ENCODE measurements at places on chromosomes 4 and X.
A peak's percentile ranks its signal among the peaks of the same experiment; 100 is the strongest.

DNA sequence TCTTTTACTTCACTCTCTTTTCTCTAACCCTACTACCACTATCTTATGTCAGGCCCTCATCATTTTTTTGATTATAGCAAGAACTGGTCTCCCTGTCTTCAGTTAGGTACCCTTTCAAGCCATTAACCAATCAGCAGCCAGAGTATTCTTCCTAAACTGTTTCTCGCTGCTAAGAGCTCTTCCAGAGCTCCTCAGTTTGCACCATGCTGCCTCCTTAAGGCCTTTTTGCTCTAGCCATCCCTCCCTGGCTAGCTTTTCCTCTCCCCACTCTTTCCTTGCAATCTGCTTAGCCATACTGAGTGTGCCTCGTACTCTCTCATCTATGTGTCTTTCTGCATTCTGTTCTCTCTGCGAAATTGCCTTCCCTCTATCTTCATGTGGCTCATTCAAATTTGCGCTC is 32.9 kb downstream of the KIF4A start:
- no peak for DNase-seq

DNA sequence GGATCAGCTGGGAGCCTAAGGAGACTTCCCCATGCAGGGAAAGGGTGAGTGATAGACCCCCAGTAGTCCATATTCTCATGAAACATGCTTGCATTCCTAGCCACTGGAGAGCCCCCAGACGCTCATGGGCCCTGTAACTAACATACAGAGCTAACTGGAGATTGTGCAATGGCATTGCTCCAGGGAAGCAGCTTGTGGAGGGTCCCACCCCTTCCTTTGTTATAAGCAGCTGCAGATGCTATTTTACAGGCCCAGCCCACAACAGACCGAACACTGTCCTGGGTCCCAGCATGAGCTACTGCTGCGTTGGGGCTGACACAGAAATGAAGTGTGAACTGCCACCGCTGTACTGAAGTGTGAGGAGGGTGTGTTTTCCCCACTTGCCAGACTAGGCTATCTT is 1465.7 kb upstream of the DIAPH2 start:
- DNase-seq, result no peak

- no peak for DNase-seq
These were observed 45.9 kb upstream of the WDR1 start for GRCh38 chr4:10162341-10163000.

DNA sequence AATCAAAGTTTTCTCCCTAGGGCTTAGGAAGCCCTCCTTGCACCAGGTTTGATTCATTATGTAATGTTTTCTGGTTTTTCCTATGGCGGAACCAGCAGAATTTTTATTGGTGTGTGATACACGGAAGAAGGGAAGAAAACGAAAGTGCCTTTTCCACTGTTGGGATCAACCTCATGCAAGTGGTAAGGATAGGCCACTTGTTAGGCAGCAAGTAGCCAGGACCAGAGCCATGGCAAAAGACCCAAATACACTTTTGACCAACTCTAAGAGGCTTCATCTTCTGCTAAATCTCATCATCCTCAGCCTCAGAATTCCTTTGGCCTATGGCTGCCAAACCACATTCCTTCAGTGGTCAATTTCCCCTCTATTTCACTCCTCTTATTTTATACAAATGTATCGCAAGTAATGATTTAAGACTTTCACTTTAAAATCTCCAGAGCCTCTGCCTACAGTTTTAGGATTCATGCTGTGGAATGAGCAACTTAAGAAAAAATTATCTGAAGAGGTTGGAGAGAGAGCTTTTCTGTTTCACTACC is 21.2 kb downstream of the PPAT start:
- DNase-seq, result no peak

- DNase-seq, result no peak
These were observed 68.3 kb upstream of the DDX3X start for GRCh38 chrX:41265615-41266014.

GRCh38 chr4:7787067-7787466 is 152.6 kb downstream of the AFAP1 start:
- DNase-seq, result no peak

DNA sequence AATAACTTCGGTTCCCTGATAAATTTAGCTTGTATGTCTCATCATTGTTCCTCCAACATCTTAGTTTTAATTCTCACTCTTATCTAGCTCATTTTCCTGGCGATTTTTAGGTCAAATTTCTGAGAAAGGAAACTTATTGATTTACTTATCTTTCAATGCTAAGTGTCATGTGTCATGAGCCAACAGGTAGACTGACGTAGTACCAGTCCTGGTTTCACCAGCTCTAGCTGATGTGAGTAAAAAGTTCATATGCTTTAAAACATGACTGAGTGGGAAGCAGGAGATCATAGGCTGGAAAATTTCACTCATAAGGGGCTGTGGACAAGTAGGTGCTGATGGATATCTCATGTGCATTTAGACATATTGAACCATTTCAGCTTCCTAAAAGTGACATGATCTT is 441.7 kb upstream of the NR3C2 start:
- DNase-seq, result no peak

GRCh38 chr4:61011051-61011450 is 189.1 kb upstream of the ADGRL3 start:
- no peak for DNase-seq

- DNase-seq, result no peak
These were observed 313.8 kb downstream of the CAMK2D start for GRCh38 chr4:113447769-113448168.

DNA sequence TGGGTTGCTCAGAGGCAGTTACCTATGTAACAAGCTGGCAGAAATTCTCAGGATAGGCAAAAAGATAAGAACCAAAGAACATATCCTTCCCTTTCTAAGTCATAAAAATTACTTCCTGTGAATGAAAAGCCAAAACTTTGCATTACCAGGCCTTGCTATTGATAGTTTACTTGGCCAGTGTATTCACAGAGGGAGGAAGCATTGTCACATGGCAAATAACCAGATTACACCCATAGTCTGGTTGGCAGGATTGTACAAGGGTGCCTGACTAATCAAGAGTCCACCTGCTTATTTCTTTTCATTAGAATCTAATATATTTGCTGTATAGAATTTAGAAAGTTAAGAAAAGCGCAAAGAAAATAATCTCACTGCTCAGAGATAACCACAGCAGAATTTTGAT is 14.1 kb downstream of the XIAP start:
- DNase-seq, result no peak

- DNase-seq, result peak; percentile 14
These were observed 49.4 kb downstream of the RTL9 start for GRCh38 chrX:110407910-110408545.

DNA sequence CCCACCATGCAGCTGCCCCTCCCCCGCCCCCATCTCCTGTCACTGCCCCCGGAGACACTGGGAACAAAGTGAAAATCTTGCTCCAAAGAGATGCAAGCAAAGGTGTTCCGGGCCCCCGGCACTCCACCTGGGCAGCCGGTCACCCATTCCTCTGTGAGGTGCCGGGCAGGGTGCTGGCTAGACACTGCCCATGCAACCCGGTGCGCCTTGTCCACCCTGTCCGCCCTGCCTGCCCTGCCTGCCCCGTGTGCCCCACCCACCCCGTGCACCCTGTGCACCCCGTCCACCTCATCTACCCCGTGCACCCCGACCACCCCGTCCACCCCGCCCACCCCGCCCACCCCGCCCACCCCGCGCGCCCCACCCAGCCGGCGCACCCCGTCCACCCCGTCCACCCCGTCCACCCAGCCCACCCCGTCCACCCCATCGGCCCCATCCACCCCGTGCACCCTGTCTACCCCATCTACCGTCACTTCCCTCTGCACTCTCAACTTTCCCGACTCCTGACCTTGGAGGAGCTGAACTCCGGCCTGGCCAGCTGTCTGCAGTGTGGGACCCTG is 31.9 kb upstream of the FGFR3 start:
- DNase-seq, result no peak

DNA sequence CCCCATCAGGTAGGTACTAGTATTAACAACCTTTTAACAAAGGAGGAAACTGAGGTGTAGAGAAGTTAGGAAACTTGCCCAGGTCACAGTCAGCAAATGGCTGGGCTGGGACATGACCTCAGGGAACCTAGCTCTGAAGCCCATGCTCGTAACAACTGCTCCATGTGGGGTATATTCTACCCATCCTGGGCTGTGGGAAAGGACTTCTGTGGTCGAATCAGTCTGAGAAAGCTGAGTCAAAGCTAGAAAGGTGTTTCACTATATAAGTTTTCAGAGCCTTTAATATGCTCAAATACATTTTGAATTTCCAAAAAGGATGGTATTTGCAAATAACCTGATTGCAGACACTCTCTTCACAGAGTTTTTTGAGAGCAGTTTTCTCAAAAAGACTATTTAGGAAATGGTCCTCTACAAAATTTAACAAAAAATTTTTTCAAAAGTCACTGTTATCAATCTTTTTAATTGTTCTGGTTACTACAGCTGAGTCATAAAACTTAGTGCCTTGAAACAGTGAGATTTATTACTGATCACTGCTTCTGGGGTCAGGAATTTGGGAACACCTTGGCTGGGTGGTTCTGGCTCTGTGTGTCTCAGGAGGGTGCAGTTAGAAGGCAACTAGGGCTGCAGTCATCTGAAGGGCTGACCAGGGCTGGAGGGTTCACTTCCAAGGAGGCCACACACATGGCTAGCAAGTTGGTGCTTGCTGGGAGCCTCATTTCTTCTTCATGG is 53.6 kb downstream of the NSG1 start:
- no peak for DNase-seq

GRCh38 chr4:130080872-130081451 is 985.0 kb downstream of the C4orf33 start:
- DNase-seq, result no peak

GRCh38 chr4:108037884-108038283 is 48.2 kb downstream of the HADH start:
- DNase-seq, result no peak

DNA sequence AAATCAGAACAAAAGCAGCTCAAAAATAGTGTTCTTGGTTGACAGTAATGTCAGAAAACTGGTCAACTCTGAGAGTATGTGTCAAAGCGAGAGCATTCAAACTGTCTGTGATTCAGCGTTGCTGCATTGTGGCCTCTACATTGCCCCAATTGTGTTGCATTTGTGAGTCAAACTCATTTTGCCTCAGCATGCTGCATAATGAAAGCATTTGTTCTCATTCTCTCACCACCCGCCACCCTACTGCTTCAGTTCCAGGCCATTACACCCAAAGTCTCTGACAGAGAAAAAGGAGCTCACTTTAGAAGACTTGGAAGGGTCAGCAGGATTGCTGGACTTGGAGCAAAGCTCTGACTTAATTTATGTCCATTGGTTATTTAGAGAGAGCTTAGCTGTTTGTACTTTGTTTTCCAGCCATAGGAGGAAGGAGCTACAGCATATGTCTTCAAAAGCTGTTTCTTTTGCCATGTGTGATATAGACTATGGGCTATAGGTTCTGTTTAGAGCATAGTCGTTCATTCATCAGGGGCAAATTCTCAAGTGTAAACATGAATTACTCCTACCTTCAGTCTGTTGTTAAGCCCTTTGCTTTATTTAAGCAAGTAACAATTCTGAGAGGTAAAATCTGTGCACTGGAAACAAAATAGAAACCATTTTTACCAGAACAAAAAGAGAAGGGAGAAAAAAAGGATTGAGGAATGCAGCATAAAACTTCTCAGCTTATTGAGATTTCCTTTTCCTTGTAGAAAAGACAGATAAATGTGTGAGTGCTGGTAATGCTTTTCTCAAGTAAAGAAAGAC is 153.4 kb upstream of the ANK2 start:
- no peak for DNase-seq

DNA sequence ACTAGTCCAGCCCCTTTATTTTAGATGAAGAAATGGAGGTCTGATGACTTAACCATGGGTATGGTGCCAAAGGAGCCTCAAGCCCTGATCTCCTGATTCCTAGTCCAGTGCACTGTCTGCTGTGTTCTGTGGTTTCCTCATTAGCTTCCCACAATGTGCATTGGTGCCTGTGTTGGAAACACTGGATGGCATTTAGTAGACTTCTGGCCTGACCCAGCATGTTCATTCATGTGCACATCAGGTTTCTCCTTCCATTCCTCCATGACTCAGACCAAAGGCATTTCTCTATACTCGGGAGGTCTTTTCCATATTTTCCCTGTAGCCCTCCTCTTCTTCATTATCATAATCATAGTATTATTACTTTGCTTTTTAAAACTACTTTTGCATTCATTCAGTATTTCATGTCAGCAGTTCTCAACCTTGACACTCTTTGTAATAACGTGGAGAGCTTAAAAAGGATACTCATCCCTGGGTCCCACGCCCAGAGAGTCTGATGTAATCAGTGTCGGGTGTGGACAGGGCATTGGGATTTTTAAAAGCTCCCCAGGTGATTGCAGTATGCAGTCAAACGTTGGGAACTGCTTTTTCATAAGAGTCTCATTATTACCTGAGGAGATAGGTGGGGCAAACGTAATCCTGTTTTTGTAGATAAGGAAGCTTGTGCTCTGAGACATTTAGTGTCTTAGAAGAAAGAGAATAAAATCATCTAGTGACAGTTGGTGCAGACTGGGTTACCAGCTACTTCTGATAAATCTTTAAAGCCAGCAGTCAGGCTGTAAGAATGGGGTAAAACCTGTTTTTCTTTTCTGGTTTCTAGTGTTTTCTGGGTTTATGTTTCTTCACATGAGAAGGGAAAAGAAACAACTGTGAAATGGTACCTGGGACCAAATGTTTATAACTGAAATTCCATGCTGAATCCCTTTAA is 40.9 kb upstream of the XK start:
- no peak for DNase-seq

DNA sequence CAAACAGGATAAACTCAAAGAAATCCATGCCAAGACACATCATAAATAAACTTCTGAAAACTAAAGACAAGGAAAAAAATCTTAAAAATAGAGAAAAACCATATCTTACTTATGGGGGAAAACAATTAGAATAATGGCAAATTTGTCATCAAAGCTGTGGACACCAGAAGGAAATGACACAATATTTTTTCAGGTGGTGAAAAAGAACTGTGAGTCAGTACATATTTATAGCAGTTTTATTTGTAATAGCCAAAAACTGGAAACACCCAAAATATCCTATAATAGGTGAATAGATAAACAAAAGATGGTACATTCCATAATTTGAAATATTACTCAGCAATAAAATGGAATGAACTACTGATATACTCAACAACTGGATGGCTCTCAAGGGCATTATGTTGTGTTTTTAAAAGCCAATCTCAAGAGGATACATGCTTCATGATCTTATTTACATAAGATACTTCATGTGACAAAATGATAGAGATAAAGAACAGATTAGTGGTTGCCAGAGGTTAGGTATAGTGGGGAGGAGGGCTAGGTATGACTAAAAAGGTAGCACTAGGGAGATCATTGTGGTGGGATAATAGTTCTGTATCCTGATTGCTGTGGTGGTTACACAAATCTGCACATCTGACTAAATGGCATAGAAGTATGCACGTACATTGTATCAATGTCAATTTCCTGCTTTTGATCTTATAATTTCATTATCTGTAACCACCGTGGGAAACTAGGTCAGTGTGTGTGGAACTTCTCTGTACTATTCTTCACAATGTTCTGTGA is 191.9 kb downstream of the PPP1R2C start:
- no peak for DNase-seq

GRCh38 chr4:70818173-70818855 is 21.4 kb downstream of the GRSF1 start:
- DNase-seq, result no peak

DNA sequence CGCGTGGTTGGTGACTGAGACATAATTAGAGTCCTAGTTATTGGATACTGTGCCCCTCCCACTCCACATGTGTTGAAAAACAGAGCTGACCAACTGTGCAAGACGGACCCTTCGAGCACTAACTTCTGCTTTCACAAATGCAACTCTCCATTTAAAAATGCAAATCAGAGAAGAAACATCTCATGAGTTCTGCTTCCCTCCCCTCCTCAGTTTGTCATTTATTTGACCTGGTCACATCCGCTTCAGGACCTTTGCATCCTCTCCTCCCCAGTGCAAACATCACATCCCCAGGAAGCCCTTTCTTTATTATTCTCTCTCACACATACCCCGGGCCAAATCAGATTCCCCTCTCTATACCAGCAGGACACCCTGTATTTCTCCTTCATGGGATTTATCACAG is 38.1 kb upstream of the NOCT start:
- no peak for DNase-seq
